Stimulated activated memory B cell treated with anti-CD40 and anti-IgM and Interleukin-4, amounts not matched to agents 10 μg/mL and 1 μg/mL and 100 μg/mL, for 72 hours (primary cell): ENCODE measurements at places on chromosomes 6 and 20.
A peak's percentile ranks its signal among the peaks of the same experiment; 100 is the strongest.

DNA sequence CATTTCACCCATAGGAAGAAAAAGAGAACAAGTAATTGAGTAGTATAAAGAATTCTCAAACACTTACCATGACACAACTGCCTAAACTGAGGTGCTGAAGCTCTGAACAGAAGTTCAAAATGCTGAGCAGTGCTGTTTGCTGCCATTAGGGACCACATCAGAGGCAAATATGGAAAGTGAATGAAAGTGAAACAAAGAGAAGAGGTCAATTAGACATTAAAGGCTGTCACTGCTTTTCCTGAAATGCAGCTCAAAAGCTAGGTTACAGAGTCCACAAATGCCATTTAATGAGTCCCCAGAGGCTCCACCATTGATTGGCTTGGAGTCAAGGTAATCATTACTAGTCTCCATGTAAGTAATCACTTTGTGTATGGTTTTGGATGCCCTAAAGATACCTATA lies 46.1 kb downstream of the POU3F2 start:
- ATAC-seq: no peak

DNA sequence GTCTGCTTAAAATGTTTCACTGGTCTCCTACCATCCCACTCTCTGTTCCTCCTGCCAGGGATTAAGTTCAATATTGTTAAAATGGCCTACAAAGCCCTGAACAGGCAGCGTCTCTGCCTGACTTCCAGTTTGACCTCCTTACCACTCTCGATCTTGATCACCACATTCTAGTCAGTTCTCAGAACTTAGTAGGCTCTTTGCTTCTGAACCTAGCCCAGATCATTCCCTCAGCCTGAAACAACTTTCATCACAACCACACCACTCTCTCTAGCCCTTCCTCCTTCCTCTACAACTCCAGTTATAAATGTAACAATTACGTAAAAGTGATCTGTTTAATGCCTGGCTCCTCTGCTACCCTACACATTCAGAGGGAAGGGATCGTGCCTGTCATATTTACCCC lies 53.3 kb downstream of the ATG5 start:
- ATAC-seq: no peak

GRCh38 chr6:42653851-42654250 lies 68.5 kb downstream of the PRPH2 start:
- no peak for ATAC-seq

DNA sequence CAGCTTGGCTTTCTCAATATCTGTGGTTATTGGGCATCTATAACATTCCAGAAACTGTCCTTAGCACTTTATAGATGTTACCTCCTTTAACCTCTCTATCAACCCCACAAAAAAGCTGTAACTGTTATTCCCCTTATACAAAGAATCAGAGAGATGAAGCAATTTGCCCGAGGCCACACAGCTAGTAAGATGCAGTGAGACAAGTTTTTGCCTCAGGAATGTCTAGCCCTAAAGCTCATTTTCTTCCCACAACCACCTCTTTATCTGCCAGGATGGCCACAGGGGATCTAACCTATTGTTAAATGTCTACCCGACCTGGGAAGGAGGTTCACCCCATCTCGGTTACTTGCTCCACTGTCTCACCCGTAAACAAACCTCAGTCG lies 31.9 kb upstream of the TCP11 start:
- ATAC-seq: no peak

DNA sequence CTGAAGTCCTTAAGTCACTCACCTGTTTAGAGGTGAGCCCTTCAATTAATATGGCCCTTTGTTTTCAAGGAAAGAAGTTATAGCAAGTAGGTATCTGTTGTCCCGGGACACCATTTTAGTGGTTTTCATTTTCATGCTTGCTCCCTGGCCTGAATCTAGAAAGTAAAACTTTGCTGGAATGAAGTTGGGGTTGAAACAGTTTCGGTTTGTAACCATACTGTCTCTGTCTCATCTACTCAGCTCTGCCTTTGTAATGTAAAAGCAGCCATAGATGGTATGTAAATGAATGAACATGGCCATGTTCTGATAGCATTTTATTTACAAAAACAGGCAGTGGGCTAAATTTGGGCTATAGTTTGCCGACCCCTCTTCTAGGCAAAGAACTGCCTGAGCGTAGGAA lies 64.9 kb upstream of the GNRH2 start:
- no peak for ATAC-seq

- no peak for ATAC-seq
Observed at GRCh38 chr20:1121429-1121828, 3.0 kb downstream of the PSMF1 start.

GRCh38 chr6:4649728-4650127 lies 126.5 kb upstream of the CDYL start:
- no peak for ATAC-seq

- no peak for ATAC-seq
Observed at GRCh38 chr6:31158863-31159855, 770 bp downstream of the TCF19 start.

GRCh38 chr6:140017470-140017869 lies 643.0 kb upstream of the CITED2 start:
- ATAC-seq: no peak

- ATAC-seq: peak; percentile 95
Observed at GRCh38 chr6:42224222-42225028, 6.8 kb upstream of the MRPS10 start.

GRCh38 chr20:62426699-62427131 lies 624 bp downstream of the RBBP8NL start:
- ATAC-seq: no peak

GRCh38 chr6:53630533-53631226 lies 34.9 kb downstream of the KLHL31 start:
- peak; percentile 69 for ATAC-seq

DNA sequence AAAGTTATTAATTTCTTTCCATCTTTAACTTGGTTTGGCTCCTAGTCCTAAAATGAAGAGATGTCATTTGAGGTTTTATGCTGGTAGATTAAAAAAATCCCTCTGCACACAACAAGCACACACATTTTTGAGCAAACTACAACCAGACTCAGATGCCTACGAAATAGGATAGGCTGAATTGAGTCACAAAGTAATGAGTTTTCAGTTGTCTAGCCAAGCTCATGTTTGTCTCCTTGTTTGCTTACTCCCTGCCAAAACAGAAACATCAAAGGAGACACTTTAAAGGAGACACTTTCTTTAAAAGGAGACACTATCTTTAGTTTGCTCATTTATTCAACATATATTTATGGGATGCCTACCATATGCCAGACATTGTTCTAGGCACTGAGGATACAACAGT lies 56.2 kb downstream of the TPBG start:
- ATAC-seq: no peak

DNA sequence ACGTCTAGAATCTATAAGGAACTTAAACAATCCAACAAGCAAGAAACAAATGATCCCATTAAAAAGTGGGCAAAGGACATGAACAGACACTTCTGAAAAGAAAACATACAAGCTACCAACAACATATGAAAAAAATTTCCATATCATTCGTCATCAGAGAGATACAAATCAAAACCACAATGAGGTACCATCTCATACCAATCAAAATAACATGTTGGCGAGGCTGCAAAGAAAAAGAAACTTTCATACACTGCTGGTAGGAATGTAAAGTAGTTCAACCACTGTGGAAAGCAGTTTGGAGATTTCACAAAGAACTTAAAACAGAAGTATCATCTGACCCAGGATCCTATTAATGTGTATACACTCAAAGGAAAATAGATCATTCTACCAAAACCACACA lies 243.9 kb upstream of the RUNX2 start:
- ATAC-seq: no peak
